Large intestine (tissue), 12 donors: ENCODE measurements at places on chromosomes 12 and 14. TPM values are rescaled to one million over a fixed set of nuclear protein-coding genes. Genes with fewer than 3 reads are reported as not detected.

GRCh38 chr14:56005191-56006053 is 112.8 kb upstream of the PELI2 start:
- DNase-seq: peak; percentile 83

DNA sequence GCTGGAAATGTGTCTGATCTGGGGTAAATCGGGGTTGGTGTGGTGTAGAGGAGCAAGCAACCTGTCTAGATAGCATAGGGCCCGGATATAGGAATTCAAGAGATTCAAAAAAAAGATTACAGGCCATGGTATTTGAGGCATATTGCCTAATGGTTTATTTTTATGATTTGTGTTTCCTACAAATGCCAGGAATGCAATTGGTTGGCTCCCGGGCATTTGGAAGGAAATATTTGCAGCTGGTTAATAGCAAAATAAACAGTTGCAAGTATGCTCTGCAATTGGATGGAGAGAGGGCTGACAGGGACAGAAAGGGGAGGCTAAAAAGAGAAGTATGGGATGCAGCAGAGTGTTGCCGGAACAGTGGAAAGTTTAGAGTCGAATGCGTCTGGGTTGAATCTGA is 315.6 kb upstream of the ATP2B1 start:
- DNase-seq: no peak

- DNase-seq: peak; percentile 32
Measured at GRCh38 chr12:16606201-16606849, 363 bp upstream of the LMO3 start.

DNA sequence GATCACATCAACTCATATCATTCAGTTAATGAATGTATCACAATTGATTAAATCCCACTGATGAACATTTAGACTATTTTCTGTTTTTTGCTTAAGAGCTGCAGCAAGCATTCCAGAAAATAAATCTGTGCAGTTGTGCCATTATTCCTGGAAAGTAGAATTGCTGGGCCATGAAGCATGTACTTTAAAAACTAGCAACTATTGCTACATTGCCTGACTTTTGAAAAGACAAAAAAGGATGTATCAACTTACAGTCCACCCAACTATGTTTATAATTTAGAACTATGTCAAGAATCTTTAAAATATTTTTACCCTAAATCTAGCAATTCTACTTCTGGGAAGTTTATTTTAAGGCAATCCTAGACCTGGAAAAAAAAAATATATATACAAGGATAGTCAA is 33.4 kb upstream of the ERGIC2 start:
- no peak for DNase-seq

Gene DBX2
- 0.01 TPM for polyA plus RNA-seq

Gene RNASE8
- not detected for polyA plus RNA-seq

- DNase-seq: no peak
Measured at GRCh38 chr12:132986885-132987225, 688 bp downstream of the ZNF26 start.

Gene KRT1
- 0.51 TPM for polyA plus RNA-seq

GRCh38 chr14:41476526-41476925 is 130.2 kb upstream of the LRFN5 start:
- no peak for DNase-seq

DNA sequence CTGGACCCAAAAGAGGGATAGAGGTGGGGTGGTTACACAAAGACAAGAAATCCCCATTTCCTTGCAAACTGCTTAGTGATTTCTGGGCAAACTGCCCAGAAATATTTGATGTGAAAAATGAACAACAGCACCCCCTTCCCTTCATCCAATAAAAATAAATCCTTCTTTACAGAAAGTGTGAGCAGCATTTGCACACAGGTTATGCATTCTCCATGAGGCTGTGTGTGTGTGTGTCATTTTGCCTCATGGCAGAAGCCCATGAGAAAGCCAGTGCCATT is 17.2 kb upstream of the NRXN3 start:
- no peak for DNase-seq

Gene SELPLG
- polyA plus RNA-seq: 5.6 TPM

Gene CIDEB
- polyA plus RNA-seq: 105 TPM

GRCh38 chr12:8081251-8081920 is 688 bp upstream of the NECAP1 start:
- DNase-seq: peak; percentile 61

GRCh38 chr12:42962384-42962783 is 372.8 kb upstream of the PRICKLE1 start:
- DNase-seq: no peak

Gene SNAPC1
- 5.6 TPM for polyA plus RNA-seq

GRCh38 chr12:66587912-66588311 is 91.0 kb downstream of the GRIP1 start:
- no peak for DNase-seq

Gene SPTLC2
- polyA plus RNA-seq: 17.4 TPM

DNA sequence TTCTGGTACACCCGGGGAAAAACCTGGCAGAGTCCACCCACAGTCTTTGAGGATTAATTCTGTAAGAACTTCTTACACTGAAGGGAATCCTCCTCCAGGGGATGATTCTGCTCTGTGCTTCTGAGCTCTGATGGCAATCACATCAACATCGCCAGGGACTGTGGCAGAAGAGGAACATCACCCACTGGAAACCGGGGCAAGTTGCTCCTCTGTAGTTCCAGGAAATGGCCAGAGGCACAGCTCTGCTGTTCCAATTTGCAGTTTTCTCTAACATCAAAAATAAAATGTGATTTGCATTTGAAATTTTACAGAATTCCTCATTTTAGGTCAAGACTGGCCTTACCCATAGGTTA is 207.6 kb downstream of the DAD1 start:
- no peak for DNase-seq

Gene TAS2R10
- 1.2 TPM for polyA plus RNA-seq

DNA sequence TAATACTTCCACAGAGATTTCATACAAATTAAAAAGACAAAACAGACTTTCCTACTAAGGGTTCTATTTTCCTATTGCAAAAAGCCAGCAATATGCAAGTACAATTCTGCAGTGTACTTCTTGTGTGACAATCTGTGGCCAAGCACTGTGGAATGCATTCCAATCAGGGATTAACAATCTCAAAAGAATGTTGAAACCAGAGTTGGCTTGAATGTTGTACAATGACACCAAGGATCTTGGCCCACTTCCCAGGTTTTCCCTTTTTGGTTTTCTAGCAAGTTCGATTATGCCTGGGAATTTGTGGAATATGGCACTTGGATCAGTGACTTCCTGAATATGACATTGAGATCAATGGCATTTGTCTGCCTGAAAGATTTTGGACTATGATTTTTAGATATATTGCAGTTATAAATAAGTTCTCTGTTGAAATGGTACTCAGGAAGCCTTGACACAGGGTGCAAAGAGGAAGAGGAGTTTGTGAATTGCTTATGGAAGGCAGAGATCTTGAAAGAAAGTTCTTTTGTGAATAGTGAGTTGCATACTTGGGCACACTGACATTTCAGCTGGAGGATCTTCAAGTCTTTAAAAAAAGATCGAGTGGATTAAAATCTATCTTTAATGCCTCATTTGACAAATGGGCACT is 81.4 kb upstream of the FERMT2 start:
- DNase-seq: no peak

- no peak for DNase-seq
Measured at GRCh38 chr12:15863372-15863771, 18.8 kb upstream of the STRAP start.

Gene GZMH
- polyA plus RNA-seq: 0.70 TPM

GRCh38 chr12:80313209-80313608 is 130.8 kb upstream of the PTPRQ start:
- no peak for DNase-seq

Gene ZNF385A
- 4.7 TPM for polyA plus RNA-seq

GRCh38 chr14:28769276-28769880 is 2.8 kb downstream of the FOXG1 start:
- DNase-seq: no peak

DNA sequence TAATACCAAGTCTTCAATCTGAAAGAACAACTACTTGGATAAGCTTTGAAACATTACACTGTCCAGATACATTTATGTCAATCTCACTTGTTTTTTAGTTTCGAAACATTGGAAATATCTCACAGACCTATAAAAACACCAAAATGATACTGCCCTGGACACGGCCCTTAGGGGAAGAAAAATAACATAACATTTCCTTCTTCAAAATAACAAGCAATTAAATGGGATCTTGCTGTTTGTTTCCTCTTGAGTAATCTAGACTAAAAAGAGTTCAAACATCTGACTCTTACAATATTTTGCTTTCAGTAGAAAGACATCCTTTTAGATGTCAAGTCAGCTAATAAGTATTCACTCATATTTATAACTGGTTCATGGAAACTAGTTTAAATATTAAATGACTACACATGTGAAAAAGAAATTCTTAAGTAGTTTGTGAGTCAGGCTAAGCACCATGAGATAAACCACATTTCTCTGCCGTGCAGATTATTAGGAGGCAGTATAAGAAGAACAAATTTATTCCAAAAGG is 87.5 kb downstream of the EPS8 start:
- DNase-seq: peak; percentile 48

DNA sequence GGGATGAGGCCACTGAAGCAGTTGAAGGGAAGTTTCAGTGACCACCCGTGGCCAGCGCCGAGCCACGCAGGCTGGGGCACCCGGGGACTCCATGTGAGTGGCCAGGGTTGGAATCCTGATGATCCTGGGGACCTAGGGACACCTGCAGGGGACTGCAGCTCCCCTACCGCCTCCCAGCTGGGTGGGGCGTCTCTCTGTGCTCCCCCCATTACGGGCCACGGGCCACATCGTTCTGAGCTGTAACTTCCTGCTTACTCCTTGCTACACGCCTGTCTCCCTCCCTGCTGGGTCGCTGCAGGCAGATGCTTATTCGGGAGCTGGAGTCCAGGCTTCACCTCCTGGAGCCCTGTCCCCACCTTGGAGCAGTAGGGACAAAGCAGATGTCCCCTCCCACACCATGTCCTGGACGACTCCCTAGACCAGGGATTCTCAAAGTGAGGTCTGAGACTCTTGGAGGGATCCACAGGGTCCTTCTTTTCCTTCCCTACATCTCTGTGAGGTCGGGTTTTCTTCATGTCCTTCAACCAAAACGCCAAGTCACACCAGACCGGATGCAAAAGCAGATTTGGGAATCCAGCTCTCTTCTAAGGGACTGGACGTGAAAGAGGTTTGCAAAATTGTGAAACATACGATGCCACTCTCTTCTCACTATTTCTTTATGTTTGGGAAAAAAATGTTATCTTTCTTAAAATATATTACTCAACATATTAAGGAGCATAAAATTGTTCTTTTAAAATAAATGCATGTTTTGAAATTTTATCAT is 85.9 kb upstream of the NCOR2 start:
- DNase-seq: no peak

Gene SLC35F4
- 0.09 TPM for polyA plus RNA-seq

DNA sequence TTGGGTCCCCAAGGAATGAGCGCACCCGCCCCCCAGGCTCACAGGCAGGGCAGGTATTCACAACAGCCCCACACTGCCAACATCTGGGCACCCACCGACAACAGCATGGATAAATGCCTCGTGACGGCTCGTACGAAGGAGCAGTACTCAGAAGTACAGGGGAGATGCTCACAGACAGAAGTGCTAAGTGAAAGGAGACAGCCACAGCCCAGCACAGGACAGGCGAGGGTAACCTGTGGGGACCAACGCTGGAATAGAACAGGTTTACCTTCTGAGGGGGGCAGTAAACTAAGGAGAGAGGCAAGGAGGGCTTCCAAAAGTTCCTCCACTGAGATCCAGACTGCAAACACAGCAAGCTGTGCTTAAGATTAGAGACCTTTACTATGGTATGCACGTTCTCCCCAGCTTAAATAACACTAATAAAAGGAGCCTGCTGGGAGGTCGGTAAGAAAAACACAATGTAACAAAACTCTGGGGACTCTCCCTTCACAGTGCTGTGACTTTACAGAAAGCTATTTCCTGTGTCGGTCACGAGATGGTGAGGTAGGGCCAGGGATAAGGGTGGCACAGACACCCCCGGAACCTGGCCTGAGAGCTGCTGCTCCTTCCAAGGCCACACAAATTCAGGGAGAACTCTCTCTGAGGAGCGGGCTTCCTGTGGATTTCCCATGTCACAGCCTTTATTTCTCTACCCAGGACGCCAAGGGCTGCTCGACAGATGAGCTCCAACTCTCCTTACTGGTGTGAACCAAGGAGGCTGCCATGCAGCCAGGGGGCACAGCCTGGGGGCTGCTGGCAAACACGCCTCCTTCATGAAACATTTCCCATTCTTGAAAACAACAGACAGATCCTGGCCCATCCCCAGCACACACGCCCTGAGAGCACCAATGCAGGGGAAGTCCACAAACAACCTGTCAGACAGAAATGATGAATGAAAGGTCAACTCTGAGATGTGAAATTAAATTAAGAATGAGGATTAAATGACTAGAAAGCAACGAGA is 26.3 kb downstream of the SLC15A4 start:
- DNase-seq: no peak

DNA sequence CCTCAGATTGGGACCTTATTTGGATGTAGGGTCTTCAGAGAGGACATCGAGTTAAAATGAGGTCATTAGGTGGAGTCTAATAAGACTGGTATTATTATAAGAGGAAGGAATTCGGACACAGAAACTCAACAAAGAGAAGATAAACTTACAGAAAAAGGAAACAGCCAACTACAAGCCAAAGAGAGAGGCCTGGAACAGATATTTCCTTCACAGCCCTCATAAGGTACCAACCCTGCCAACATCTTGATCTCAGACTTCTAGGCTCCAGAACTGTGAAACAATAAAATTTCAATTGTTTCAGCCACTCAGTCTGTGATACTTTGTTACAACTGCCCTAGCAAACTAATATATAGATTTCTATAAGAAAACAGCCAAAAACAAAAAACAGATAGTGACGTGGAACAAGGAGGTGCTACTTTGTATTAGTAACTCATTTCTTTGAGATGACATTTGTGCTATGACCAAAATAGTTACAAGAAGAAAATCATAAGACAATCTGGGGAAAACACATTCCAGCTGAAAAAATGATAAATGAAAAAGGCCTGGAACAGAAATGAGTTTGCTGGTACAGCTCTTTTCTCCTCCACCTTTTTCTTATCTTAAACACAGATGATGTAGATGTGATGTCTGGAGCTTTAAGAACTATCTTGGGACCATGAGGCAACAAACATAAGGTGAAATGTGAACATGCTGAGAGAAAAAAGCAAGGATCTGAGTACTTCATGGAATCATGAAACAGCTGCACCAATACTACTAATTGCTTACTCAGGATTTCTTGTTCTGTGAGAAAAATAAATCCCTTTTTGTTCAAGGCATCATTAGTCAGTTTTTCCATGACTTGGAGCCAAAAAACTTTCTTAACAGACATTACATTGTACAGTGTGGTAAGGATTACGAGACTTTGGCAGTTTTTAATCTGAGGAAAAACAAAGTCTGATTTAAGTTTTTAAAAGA is 243.2 kb downstream of the ANO6 start:
- no peak for DNase-seq

Gene PHETA1
- polyA plus RNA-seq: 85.8 TPM

Gene TAS2R42
- polyA plus RNA-seq: 0.06 TPM

Gene JPH4
- 6.6 TPM for polyA plus RNA-seq

DNA sequence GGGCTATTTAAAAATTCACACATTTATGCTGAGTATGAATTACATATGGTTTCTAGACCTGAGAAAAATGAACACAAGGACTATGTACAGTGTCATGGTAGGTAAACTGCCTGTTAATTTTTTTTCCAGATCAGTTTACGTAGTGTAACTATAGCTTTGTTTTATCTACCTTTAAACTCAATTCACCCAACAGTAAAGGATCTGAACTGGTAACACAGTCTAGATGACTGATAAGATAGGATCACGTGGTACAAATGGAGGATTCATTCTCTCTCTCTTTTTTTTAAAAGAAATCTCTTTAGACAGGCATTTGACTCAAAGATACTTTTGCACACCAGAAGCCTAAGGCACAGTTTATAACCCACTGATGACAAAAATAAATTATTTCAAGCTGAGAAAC is 130.8 kb upstream of the ATP2B1 start:
- DNase-seq: no peak

Gene LALBA
- polyA plus RNA-seq: not detected
